ENCODE measurements at places on chromosomes 1 and 21. TPM values are rescaled to one million over a fixed set of nuclear protein-coding genes. Genes with fewer than 3 reads are reported as not detected.

DNA sequence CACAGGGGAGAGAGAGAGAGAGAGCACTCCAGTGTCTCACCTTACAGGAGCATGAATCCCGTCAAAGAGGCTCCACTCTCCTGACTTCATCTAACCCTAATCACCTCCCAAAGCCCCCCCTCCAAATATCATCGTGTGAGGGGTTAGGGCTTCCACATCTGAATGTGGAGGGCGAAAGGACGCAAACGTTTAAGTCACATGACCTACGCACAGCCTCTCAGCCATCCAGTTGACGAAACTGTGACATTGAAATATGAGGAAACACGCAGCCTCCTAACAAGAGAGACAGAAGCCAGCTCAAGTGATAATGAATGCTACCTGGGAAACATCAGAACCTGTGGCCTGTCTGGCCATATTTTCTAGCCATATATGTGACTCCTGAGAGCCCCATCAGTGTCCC is 63.7 kb downstream of the MATN1 start:
- DNase-seq, result no peak

- no peak for DNase-seq
These were observed 7.2 kb downstream of the C1orf35 start for GRCh38 chr1:228095938-228096337.

- DNase-seq, result no peak
These were observed 153.4 kb downstream of the PBX1 start for GRCh38 chr1:164712131-164713036.

- DNase-seq, result no peak
These were observed 10.0 kb downstream of the TTF2 start for GRCh38 chr1:117070124-117070523.

- no peak for DNase-seq
These were observed 404.5 kb upstream of the LRRC7 start for GRCh38 chr1:69163241-69163640.

GRCh38 chr1:213598263-213598662 is 389.5 kb upstream of the PROX1 start:
- DNase-seq, result no peak

GRCh38 chr1:96979304-96980268 is 258.0 kb downstream of the PTBP2 start:
- DNase-seq, result no peak

GRCh38 chr1:203480084-203480483 is 4.5 kb downstream of the PRELP start:
- DNase-seq, result no peak

GRCh38 chr1:75725266-75725665 is 757 bp downstream of the ACADM start:
- DNase-seq, result no peak

Gene MPZ
- polyA plus RNA-seq, result not detected

DNA sequence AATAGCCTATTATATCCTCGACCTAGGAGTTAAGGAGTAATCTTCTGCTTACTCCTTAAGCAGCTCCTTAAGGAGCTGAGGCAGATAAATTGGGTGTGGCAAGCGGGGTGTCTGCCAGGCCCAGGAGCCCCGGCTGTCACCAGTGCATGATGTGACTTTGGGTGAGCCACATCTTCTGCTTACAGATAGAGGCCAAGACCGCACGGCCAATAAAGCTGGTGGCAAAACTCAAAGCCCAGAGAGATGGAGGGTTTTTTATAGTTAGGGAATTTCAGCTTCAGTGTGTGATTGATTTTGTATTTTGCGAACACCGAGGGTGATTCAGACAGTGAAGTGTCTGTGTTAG is 9.8 kb downstream of the MX2 start:
- no peak for DNase-seq

GRCh38 chr1:193957556-193958095 is 771.2 kb upstream of the B3GALT2 start:
- no peak for DNase-seq

GRCh38 chr1:14869187-14869586 is 270.7 kb downstream of the KAZN start:
- DNase-seq, result no peak

Gene DRAM2
- polyA plus RNA-seq, result 340 TPM

DNA sequence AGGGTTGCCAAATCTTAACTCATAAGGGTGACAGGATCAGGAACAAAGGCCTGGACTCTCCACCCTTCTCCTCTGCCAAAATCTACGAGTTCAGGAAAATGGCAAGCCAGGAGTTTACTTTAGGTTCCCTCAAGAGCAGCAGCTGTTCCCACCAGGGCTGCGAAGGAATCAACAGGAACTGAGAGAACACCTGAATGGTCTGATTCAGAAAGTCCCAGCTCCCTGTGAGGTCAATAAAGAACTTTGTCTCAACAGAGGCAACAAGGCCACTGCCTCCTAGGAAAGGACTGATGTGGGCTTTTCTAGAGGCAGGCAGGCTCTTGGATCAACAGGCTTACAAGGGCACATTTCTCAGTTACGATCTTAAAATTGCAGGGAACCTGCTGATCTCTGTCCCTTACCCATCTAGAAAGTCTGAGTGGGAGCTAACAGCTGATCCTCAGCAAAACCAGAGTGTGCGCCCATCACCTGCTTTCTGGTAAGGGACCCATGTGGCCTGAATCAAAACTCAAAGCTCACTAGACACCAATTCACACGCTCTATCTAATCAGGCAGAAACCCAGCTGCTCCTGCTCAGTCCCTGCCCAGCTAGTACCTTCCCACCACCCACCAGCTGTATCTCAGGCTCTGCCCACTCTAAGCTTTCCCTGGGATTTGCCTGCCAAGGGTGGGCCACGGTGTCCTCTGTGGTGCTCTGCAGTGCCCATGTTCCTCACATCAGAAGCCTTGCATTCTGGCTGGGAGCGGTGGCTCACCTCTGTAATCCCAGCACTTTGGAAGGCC is 83.1 kb downstream of the CAPZB start:
- DNase-seq, result no peak

DNA sequence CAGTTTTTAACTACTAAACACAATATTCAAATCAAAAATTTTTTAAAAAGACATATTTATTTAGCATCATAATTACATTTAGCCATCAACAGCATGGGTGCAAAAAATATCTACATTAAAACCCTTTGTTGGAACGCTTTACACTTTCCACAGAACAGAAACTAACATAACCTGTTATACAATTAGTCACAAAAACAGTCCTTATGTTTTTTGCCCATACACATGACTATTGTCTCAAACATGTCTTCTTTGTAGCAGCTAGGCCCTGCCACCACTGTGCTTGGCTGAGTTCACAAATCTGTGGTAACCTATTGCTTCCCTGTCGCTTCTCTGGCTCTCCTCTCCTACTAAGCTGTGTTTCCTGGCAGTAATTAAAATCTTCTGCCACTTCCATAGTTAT is 1350.0 kb upstream of the ADGRL2 start:
- no peak for DNase-seq

DNA sequence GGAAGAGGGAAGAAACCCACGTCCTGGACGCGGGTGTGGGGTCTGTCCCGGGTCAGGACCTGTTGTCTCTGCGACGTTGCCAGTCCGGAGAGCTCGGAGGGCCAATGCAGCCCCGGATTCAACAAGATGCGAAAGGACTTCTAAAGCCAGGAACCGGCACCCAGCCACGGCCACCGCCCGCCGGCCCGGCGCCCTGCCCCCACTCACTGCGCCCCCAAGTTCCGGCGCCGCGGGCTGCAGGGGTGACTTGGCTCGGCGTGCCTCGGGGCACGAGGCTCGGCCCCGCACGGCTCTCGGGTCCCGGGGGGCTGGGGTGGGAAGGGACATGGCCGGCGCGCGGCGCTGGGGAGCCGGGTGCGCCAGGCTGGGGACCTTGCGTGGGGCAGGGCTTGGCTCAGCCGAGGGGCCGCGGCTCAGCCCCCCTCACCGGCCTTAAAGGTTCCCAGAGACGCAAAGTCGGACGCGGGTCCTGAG is 51.8 kb upstream of the H6PD start:
- DNase-seq, result no peak

Gene OR2G6
- 0.66 TPM for polyA plus RNA-seq

Gene TIE1
- not detected for polyA plus RNA-seq

- DNase-seq, result no peak
These were observed 831 bp upstream of the KRTAP10-2 start for GRCh38 chr21:44552136-44552535.

DNA sequence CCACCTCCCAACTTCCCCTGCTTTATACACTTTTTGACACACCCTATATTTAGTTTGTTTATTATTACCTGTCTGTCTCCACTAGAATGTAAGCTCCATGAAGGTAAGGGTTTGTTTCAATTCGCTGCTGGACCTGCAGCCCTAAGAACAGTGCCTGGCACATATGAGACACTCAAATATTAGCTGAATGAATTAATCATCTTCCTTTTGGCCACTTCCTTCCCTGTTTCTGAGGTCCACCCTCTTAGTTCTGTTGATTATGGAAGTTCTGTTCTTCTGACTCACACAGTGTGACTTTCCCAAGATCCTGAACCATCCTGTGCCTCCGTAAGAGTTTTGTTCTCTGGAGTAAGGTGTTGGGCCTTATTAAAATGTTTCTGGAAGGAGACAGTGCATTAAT is 40.4 kb upstream of the GJA5 start:
- DNase-seq, result no peak

- no peak for DNase-seq
These were observed 22.2 kb upstream of the ZNF678 start for GRCh38 chr1:227541129-227541528.

Gene GREM2
- not detected for polyA plus RNA-seq

GRCh38 chr1:154972517-154973343 is 1.8 kb upstream of the CKS1B start:
- no peak for DNase-seq

DNA sequence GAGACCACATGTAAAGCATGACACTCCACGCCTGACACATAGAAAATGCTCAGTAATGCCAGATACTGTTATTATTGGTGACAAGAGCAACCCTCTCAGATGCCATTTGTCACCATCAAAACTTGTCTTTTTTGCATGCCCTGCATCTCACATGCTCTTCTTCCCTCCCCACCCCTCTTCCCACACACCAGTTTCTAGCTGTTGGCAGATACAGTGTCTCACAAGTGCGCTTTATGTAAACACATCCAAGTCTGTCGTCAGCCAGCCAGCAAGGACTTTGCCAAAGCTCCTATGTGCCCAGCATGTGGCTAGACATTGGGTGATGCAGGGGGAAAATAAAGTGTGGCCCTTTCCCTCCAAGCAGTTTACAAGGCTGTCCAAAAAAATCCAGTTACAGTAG is 44.9 kb upstream of the EPHA8 start:
- no peak for DNase-seq

Gene MARK1
- 0.10 TPM for polyA plus RNA-seq
